ENCODE measurements at places on chromosomes 2 and 18.
A peak's percentile ranks its signal among the peaks of the same experiment; 100 is the strongest.

DNA sequence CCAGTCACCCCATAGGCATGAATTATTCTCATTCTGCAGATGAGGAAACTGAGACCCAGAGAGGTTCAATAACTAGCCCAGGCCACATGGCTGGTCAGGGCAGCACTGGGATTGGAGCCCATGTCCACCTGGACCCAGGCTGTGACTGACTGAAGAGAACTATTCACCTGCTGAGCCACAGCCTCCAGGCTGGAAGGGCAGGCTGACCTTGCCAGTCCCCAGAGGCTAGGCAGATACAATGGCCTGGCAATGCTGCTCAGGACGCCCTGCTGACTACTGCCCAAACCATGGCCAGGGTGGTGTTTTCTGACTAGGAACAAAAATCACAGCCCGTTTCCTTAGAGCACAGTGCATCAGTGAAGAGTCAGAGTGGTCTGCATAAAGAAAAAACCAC lies 36.8 kb downstream of the HS6ST1 start:
- no peaks in the 10 kb centered on the region for H3K4me1 ChIP-seq
- no peaks in the 10 kb centered on the region for H3K27me3 ChIP-seq
- no peak overlapping the region for H3K27ac ChIP-seq
- H3K4me3 ChIP-seq = no peak overlapping the region
- H3K36me3 ChIP-seq = peaks cover 94% of the 10 kb centered on the region
- DNase-seq = no peak

GRCh38 chr2:47221946-47222345 lies 66.8 kb upstream of the STPG4 start:
- H3K27ac ChIP-seq = no peak overlapping the region
- no peaks in the 10 kb centered on the region for H3K4me1 ChIP-seq
- H3K27me3 ChIP-seq = peaks cover 9% of the 10 kb centered on the region

DNA sequence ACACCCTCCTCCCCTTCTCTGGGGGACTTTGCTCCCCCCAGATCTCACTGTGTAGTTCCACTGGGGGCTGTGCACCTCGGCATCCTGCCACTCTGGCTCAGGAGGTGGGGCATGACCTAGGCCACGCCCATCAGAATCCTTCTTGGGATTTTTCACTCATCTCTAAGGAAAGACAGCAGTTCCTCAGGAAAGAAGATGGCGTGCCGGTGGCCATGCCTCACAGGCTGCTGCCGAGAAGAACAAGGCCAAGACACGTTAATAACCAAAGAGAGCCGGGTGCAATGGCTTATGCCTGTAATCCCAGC lies 3.2 kb downstream of the NMUR1 start:
- H3K27ac ChIP-seq = no peak overlapping the region
- H3K4me3 ChIP-seq = no peak overlapping the region
- peaks cover 35% of the 10 kb centered on the region for H3K4me1 ChIP-seq
- DNase-seq = no peak
- no peaks in the 10 kb centered on the region for H3K36me3 ChIP-seq
- H3K27me3 ChIP-seq = no peaks in the 10 kb centered on the region

GRCh38 chr2:217614096-217614495 lies 388.7 kb downstream of the TNS1 start:
- H3K4me3 ChIP-seq = no peak overlapping the region
- H3K27me3 ChIP-seq = peaks cover 4% of the 10 kb centered on the region
- no peak overlapping the region for H3K27ac ChIP-seq
- no peaks in the 10 kb centered on the region for H3K4me1 ChIP-seq

DNA sequence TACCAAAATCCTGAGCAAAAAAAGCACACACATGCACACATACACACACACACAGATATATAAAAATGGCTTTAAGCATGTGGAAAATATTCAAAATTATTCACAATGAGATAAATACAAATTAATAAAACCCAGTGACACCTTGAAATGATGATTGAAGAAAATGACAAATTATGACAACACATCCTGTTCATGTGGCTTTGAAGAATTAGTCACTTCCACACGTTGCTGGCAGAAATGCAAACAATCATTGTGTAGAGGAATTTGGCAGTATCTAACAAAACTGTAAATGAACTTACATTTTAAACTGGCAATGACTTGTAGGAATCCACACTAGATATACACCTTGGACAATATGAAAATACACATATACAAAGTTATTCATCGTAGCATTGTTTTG lies 95.8 kb upstream of the RGPD4 start:
- no peak overlapping the region for H3K4me3 ChIP-seq
- no peaks in the 10 kb centered on the region for H3K4me1 ChIP-seq
- H3K27me3 ChIP-seq = no peaks in the 10 kb centered on the region
- H3K27ac ChIP-seq = no peak overlapping the region
- no peak for DNase-seq

DNA sequence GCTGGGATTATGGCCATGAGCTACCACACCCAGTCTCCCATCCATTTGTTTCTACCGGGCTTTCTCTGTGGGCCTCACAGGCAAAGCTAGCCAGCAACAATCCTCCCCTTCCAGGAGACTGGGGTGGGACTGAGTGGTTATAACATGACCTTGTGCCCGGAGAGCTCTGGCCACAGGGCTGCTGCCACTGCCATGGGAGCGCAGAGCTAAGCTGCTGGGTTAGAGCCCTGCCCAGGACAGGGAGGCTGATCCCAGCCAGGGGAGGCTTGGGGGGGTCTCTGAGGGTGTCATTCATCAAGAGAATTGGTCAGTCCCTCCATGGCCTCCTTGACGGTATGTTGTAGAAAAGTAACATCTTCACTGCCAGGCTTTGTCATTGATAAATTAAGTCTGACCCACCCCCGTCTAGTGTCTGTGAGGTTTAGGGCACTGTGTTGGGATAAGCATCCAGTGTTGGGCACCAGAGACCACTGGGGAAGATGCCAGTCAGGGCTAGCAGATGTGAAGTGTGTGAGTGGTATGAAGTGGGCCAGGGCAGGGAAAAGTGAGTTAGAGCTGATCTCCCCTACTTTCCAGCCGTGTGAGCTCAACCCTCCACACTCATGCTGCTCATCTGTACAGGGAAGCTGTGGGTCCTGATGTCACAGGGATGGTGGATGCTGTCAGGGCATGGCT lies 368.4 kb upstream of the HS6ST1 start:
- peaks cover 46% of the 10 kb centered on the region for H3K4me1 ChIP-seq
- peak overlapping the region; percentile 85 for H3K27ac ChIP-seq
- no peaks in the 10 kb centered on the region for H3K27me3 ChIP-seq
- no peak overlapping the region for H3K4me3 ChIP-seq
- DNase-seq = peak; percentile 18
- H3K36me3 ChIP-seq = no peaks in the 10 kb centered on the region

- no peak overlapping the region for H3K27ac ChIP-seq
- H3K27me3 ChIP-seq = no peaks in the 10 kb centered on the region
- no peak overlapping the region for H3K4me3 ChIP-seq
- peaks cover 23% of the 10 kb centered on the region for H3K36me3 ChIP-seq
Observed at GRCh38 chr2:169525434-169525833, 15.9 kb downstream of the KLHL41 start.

DNA sequence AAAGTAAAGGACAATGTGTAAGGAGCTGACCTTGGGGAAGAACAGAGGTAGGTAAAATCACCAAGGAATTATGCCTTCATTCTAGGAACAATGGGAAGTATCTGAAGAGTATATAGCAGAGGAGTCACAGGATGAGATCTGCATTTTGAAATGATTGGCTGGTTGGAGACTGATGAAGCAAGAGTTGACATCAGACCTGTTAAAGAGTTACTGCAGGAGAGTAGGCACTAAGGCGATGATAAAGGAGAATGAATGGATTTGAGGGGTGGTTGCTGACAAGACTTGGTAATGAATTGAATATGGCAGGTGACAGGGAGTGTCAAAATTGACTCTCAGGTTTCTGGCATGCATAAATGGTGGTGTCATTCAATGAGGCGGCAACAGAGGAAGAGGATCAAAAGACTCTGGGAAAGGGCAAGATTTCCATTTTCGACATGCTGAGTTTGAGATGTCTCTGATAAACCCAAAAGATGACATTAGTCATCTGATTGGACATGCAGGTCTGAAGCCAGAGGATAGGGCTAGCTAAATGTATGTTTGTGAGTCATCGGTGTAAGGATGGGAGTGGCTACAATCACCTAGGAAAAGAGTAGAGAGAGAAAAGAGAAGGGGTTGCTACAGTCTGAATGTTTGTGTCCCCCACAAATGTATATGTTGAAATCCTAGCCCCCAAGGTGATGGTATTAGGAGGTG lies 236.5 kb downstream of the DYM start:
- H3K4me3 ChIP-seq = no peak overlapping the region
- H3K27me3 ChIP-seq = no peaks in the 10 kb centered on the region

DNA sequence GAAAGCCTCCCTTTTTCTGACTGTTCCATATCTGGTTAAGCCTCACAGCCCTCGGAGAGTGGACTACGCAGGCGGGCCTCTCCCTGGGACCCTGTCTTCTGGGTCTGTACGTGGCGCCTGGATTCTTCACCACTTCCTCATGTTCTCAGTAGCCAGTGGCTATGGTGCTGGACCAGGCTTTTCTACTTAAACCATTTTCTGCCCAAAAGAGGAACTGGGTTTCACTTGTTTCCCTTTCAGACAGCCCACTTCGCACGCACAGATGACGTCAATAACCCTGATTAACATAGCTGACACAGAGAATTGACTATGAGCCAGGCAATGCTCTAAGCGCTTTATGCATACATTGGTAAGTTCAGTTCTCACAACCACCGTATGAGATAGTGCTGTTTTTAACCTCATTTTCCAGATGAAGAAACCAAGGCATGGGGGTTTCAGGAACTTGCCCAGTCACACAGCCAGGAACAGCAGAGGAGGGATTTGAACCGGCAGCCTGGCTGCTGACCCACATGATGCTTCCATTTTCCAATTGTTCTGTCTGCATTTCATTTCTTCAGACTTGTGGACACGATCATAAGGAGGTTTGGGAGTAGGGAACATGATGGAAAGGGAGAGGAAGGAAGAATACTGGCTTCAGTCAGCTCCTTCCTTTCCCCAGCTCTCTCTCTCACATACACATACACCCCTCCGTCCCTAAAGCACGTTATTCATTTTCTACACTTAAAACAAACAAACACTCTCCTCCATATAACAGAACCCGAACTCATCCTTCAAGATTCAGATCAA lies 41.7 kb downstream of the MYOM1 start:
- H3K27me3 ChIP-seq = no peaks in the 10 kb centered on the region
- H3K27ac ChIP-seq = no peak overlapping the region
- peaks cover 11% of the 10 kb centered on the region for H3K4me1 ChIP-seq

- no peak overlapping the region for H3K27ac ChIP-seq
- no peak for DNase-seq
- no peaks in the 10 kb centered on the region for H3K27me3 ChIP-seq
- H3K4me1 ChIP-seq = no peaks in the 10 kb centered on the region
Observed at GRCh38 chr2:167136879-167137596, 248.8 kb downstream of the XIRP2 start.

- no peak overlapping the region for H3K27ac ChIP-seq
- H3K4me3 ChIP-seq = no peak overlapping the region
- H3K4me1 ChIP-seq = peaks cover 14% of the 10 kb centered on the region
- H3K27me3 ChIP-seq = peaks cover 9% of the 10 kb centered on the region
Observed at GRCh38 chr2:218327451-218328210, 29.0 kb upstream of the CATIP start.

- no peaks in the 10 kb centered on the region for H3K27me3 ChIP-seq
- no peak for DNase-seq
- no peak overlapping the region for H3K4me3 ChIP-seq
- H3K27ac ChIP-seq = no peak overlapping the region
- H3K36me3 ChIP-seq = no peaks in the 10 kb centered on the region
- H3K4me1 ChIP-seq = no peaks in the 10 kb centered on the region
Observed at GRCh38 chr2:160680974-160681373, 187.4 kb upstream of the RBMS1 start.

DNA sequence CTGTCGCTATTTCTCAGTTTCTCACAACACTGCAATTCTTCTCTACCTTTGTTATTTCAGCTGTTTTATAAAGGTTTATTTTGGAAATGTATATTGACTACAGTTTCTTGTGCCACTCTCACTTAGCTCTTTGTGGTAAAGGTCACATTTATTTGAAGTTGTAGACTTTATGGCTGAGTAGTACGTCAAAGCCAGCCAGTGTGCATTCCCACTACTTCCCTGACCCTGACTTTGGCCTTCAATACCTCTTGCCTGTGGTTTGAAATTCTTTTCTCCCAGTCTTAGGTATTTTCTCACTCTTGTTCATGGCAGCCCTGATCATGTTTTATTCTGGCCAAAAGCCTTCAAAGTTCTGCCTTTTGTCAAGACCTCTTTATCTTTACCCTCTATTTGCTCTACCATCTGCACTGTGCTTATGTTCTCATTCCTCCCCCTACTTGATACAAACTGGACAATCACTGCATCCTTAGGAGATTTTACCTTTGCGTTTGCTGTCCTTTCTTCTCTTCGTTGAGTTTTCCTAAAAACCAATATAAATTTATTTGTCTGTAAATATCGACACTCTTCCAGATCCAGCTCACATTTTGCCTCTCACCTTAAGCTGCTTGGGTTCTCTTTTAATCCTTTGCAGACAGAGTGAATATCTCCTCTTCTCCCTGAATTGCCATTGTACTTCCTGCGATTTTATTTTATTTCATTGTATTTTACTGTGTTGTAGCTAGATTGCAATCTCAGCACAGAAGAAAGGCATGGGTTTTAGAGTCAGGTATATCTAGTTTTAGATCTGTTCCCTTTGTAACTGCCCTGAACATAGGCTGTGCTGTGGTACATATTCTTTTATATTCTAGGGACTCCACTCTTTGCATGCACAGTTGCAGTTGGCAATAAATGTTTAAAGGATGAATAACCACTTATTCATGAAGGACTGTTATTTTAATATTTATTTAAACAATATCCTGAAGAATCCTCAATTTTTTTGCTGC lies 31.2 kb downstream of the GULP1 start:
- no peaks in the 10 kb centered on the region for H3K27me3 ChIP-seq
- H3K4me1 ChIP-seq = no peaks in the 10 kb centered on the region
- no peak overlapping the region for H3K27ac ChIP-seq
- no peaks in the 10 kb centered on the region for H3K36me3 ChIP-seq
- no peak overlapping the region for H3K4me3 ChIP-seq

GRCh38 chr2:64223055-64223454 lies 78.8 kb upstream of the PELI1 start:
- no peak overlapping the region for H3K4me3 ChIP-seq
- DNase-seq = no peak
- peaks cover 13% of the 10 kb centered on the region for H3K27me3 ChIP-seq
- H3K4me1 ChIP-seq = peaks cover 4% of the 10 kb centered on the region
- H3K36me3 ChIP-seq = no peaks in the 10 kb centered on the region
- no peak overlapping the region for H3K27ac ChIP-seq

All from DND-41 (cell line).